ENCODE measurements at places on chromosomes 16 and 17.

DNA sequence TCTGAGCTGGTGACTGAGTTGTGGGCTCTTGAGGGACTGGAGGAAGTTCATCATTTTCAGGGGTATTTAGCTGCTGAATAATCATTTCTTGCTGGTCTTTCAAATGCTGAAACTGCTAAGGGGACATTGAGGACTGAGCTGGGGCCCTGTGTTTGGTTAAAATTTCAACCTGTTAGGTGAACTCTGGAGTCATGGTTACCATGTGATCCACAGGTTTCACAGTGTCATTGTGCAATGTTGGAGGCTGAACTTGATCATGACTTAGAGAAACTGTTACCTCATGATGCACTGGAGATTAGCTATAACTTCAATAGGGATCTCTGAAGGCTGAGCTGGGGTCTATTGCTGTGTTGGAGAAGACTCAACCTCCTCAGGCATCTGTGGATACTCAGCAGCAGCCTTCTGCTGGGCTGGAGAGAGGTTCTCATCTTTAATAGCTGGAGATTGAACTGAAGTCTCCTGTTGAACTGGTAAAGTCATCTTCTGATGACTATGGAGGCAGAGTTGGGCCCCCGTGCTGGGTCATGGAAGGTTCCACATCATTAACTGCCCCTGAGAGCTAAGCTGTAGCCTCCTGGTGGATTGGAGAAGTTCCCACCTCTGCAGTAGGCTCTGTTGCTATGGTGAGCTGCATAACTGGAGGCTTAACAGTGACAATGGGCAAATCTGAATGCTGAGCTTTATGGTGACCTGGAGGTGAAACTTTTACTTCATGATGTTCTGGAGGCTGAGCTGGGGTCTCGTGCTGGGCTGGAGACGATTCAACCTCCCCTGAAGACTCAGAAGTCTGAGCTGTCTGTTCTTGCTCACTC lies 15.2 kb downstream of the RDM1 start:
- no peak for DNase-seq

DNA sequence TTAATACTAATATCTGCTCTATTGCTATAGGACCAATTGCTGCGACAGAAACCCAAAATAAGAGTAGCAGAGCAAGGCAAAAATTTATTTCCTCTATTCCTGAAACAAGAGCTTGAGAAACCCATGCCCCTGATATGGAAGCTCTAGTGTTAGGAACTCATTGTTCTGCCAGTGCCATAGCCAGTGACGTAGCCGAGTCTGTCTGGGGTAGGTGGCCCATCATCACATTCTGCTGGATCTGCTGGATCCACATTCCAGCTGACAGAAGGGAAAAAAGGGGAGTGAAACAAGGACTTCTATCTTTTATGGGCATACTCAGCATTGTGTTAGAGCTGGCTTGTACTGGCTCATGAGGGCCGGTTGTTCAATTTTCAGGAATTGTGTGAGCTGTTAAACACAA lies 248.9 kb upstream of the MON1B start:
- no peak for DNase-seq

- no peak for DNase-seq
Measured at GRCh38 chr16:47731252-47731651, 270.1 kb downstream of the PHKB start.

GRCh38 chr17:62967205-62967529 lies 1.1 kb downstream of the TANC2 start:
- no peak for DNase-seq

DNA sequence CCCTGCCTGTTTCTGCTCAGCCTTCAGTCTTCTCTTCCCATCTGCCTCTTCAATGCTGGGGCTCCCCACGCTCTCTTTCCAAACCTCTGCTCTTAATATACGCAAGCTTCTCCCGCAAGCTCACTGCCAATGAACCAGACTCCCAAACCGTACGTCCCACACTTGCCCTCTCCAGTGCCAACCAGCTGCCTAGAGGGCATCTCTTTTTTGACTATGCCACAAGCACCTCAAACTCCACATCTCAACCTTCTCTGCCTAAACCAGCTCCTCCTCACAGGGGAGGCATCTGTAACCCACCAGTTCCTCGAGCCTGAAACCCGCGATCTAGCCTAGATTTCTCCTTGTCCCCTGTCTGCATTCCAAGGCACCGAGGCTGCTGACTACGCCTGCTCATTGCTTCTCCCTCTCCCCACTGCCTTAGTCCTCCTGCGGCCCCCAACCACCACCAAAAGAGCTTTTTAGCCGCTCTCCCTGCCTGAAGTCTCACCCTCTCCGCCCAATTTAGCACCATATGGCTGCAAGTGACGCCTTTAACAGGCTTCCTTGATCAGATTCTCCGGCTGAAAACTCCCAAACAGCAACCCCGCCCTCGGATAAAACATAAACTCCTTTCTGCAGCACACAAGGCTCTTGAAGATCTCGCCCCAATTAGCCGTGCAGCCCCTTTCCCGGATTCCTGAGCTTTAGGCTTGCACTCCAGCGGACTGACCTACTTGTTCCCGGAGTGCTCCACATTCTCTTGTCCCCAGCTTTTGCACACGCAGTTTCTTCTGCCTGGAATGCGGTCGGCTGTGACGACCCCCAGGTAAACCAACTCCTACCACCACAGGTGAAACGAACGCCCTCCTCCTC lies 1.5 kb downstream of the GGA2 start:
- DNase-seq, result no peak

Data from upper lobe of right lung (tissue), 1 donor.